ENCODE measurements at places on chromosomes 3 and 15.

DNA sequence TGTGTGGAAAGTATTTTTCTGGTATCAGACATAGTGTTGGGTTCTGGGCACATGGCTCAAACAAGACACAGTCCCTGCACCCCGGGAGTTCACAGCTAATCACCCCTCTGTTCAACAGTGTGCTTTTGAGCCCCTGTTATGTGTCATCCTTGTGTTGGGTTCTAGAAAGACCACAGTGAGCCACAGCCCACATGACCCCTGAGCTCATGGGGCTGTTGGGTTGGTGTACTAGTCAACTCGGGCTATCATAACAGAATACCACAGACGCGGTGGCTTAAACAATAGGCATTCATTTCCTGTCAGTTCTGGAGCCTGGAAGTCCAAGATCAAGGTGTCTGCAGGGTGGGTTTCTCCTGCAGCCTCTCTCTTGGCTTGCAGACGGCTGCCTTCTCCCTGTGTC is 100.0 kb downstream of the DNAJB8 start:
- DNase-seq = no peak

DNA sequence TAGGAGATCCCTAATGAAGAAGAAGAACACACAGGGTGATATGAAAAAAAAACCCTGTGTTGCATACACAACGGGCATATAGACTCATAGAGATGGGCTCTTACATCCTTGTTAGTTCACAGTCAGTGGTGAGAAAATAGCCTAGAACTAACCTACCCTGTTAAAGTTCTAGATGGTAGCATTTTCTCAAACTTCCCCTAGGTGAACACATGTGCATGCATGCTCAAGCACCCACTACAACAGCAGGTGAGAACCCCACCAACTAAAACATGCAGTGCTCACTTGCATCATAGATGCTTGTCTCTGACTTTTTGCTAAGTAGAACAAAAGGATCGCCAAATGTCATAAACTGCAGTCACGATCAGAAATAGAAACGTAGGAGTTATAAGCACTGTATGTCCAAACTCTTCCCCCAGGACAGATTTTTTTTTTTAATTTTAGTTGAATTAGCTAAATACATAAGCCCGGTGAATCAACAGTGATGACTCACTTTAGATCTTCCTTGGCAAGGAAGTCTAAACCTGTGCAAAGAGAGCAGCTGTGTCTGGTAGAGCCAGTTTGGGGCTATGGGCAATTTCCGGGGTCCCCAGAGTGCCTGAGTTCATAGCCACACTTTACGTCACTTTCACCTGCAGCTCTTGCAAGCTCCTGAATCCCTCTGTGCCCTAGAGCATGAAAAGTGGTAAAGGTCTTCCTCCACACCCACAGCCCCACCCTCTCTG is 96.2 kb upstream of the SEMA6D start:
- DNase-seq = no peak

- DNase-seq = no peak
These were observed 163.7 kb downstream of the PLD1 start for GRCh38 chr3:171646357-171647133.

- DNase-seq = no peak
These were observed 48.3 kb upstream of the CGNL1 start for GRCh38 chr15:57327985-57328471.

- no peak for DNase-seq
These were observed 31.2 kb downstream of the SATB1 start for GRCh38 chr3:18393906-18394305.

- DNase-seq = no peak
These were observed at the start of gene SH3GL3 for GRCh38 chr15:83446904-83447709. TSS of gene SH3GL3 (plus strand) at chr15:83447341. CDS start at chr15:83447534, 193 bp downstream.

All from stimulated activated CD8-positive, alpha-beta memory T cell treated with anti-CD3 and anti-CD28 coated beads, Interleukin-2, amount 100 ng/mL, for 1 hour (primary cell).